ENCODE measurements at places on chromosomes 4 and X.

DNA sequence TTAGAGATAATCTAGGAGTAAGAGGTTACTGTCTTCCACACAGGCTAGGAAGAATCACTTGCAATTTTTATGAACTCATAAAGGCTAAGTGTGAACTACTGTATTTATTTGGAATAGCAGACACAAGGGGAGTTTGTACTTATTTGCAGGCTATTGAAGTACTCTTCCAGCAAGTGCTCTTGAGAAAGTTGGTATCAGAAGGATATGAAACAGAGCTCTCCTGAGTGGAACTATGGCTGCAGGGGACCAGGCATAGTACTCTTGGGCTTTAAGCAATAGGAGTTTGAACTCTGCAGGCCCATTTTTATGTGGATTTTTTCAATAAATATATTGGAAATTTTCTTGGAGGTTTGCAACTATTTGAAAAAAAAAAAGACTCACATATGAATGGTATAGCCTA lies 756.3 kb upstream of the ATOH1 start:
- DNase-seq: no peak

DNA sequence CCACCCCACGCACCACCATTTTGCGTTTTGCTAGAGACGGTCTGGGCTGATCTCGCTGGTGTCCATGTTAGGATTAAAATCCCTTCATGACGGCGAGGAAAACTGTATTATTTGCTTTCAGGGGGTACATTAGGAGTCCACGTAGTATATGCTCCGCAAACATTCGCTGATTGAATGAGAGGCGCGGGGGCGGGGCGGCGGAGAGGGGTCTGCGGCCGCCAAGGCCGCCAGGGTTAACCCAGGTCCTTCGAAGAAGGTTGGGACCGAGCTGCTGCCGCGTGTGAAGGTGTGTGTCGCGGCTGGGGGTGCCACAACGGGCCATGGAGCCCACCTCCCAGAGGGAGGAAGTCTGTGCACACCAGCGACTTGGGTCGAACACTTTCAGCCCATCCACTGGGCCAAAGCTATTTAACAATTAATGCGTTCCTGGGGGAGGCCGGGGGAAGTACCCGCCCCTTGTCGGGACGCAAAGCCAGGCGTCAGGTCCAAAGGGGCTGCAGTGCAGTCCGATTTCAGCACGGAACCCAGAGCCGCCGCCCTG lies 6.4 kb upstream of the PITX2 start:
- DNase-seq: no peak

DNA sequence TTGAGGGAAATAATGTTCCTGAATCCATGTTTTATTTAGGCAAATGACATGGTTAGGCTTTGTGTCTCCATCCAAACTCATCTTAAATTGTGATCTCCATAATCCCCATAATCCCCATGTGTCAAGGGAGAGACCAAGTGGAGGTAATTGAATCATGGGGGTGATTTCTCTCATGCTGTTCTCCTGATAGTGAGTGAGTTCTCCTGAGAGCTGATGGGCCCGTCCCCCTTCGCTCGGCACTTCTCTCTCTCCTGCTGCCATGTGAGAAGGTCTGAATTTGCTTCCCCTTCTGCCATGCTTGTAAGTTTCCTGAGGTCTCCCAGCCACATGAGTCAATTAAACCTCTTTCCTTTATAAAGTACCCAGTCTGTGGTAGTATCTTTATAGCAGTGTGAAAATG lies 563.0 kb upstream of the NR3C2 start:
- no peak for DNase-seq

GRCh38 chr4:101400096-101400495 lies 52.8 kb upstream of the PPP3CA start:
- DNase-seq: no peak

DNA sequence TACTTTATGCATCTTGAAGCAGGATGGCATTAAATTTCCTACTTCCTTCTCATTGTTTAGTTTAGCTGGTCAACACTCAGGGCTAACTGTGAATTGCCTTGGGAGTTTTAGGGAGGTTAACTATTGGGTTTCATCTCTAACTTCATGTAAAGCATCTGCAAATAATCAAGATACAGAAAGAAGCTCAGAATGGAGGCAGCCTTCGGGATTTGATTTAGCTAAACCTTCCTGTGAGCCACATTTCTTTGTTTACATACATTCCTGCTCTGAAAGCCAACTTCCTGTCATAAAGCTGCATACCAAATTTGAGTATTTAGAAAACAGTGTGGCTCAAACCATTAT lies 131.7 kb upstream of the PCDH18 start:
- DNase-seq: no peak

- DNase-seq: no peak
Observed at GRCh38 chr4:108391701-108392455, 223.1 kb upstream of the LEF1 start.

DNA sequence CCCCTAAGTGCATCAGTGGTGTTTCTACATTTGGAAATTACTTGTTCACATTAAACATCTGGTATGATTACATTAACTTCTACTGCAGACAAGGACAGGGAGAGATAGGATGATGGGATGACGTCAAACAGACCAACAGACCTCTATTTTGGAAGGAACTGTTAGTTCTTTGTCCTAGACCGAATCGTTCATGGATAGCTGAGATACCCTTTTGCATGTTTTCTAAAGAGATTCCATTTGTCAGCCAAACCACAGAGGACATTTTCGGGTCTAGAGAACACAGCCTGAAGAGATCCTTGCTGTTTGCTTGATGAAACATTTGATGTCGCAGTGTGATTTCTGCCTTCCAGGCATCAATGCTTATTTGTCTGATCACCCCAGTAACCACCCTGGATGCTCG lies 27.7 kb downstream of the CHST7 start:
- no peak for DNase-seq

DNA sequence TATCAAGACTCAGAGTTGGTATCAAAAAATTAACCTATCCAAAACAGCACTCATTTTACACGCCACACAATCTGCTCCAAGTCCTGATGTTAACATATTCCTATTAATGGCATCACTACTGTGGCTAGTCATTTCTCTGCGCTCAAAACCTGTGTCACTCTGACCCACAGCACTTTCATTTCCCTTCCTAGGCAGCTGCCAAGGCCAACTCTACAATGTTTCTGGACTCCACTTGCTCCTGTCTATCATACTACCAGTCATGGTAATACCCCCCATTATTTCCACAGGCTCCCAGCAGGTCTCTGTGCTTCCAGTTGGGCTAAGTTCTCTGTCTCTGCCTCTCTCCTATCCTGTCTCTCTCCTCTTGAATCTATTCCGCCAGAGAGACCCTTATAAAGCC lies 323.6 kb downstream of the NR3C2 start:
- DNase-seq: no peak

- DNase-seq: no peak
Observed at GRCh38 chrX:17563076-17563475, 174.2 kb upstream of the SCML1 start.

DNA sequence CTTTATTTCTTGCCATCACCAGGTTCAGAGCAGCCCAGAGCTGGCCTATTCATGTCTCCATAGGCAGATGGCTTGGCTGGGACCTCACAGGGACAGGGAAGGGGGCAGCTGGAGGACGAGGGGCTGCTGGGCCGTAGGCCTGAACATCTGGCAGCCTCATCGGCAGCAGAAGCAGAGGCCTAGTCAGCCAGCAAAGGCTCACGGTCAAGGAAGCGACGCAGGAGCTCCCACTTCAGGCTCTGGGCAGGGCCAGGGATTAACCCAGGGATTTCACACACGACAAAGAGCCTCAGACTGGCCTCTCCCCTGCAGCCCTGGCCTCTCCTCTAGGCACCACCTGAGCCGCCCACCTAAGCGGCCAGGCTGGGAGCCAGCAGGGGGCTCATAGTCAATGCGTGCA lies 46.0 kb upstream of the MAN2B2 start:
- DNase-seq: no peak

GRCh38 chrX:73943693-73944562 lies 360.1 kb upstream of the ZCCHC13 start:
- peak; percentile 87 for DNase-seq

GRCh38 chr4:157713342-157713741 lies 459.5 kb downstream of the GASK1B start:
- DNase-seq: no peak

GRCh38 chrX:10077425-10078188 lies 79.2 kb upstream of the CLCN4 start:
- no peak for DNase-seq

DNA sequence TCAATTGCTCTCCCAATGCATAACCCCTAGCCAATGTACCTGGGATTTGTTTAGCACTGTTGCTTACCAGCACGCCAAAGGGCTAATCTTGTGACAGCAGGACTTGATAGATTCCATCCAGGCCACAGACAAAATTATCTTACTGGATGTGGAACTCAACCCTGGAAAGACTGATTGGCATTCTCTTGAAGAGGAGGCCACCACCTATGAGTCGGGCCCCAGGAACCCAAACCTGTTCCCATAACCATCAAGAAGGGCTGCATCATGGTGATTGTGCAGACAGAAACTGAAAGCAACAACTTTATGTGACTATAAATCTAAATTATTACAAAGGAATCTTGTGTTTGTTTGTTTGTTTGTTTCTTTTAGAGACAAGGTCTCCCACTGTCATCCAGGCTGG lies 19.9 kb upstream of the TMEM255A start:
- DNase-seq: no peak

GRCh38 chrX:118346258-118347094 lies 570 bp downstream of the WDR44 start:
- peak; percentile 29 for DNase-seq

- no peak for DNase-seq
Observed at GRCh38 chr4:189765301-189765700, 175.4 kb upstream of the FRG1 start.

DNA sequence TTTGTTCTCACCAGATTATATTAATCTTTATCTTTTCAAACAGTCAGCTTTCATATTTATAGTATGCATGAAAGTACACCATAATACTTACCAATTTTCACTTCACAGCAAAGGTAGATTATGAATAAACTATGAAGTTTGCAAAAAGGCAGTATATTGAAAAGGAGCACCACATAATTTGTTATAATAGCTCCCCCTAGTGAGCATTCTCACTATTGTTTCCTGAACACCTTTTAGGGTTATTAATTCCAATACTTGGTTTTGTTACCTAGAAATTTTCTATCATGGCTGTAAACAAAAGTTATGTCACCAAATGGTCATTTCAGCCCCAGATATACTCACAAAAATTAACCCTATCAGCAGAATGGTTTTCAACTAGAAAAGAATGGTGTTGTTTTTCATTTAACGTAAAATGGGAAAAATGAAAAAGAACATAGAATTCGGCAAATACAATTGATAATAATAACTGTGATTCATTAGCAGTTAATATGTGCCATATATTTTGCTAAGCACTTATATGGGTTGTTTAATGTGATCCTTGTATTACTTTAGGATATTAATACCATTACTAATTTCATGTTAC lies 30.2 kb upstream of the NKX6-1 start:
- DNase-seq: no peak

- no peak for DNase-seq
Observed at GRCh38 chrX:39163581-39164126, 362.4 kb downstream of the MID1IP1 start.

GRCh38 chrX:150486011-150486410 lies 82.4 kb upstream of the MTM1 start:
- DNase-seq: peak; percentile 5

Measured in stimulated activated CD8-positive, alpha-beta memory T cell treated with anti-CD3 and anti-CD28 coated beads, Interleukin-7, amount 100 ng/mL, for 4 hours (primary cell).